ENCODE measurements at places on chromosomes 7 and 10.
A peak's percentile ranks its signal among the peaks of the same experiment; 100 is the strongest.

DNA sequence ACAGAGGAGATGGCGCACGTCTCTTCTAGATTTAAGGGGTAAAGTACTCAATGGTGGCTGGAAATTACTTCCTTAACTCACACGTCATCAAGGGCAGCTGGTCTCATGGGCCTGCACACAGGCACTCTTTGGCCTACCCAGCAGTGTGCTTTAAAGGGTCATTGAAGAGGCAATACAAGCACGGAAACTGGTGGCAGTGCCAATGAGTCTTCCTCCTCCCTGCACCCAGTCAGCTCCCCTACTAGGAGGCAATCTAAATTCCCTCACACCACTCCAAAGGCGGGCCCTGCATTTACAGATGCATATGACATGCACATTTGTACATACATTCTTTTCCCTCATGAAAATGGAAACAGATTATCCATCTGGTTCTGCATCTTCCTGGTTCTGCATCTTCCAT is 47.4 kb downstream of the PPIF start:
- DNase-seq, result no peak

- no peak for DNase-seq
Observed at GRCh38 chr7:99390941-99391602, 16.5 kb downstream of the ARPC1B start.

DNA sequence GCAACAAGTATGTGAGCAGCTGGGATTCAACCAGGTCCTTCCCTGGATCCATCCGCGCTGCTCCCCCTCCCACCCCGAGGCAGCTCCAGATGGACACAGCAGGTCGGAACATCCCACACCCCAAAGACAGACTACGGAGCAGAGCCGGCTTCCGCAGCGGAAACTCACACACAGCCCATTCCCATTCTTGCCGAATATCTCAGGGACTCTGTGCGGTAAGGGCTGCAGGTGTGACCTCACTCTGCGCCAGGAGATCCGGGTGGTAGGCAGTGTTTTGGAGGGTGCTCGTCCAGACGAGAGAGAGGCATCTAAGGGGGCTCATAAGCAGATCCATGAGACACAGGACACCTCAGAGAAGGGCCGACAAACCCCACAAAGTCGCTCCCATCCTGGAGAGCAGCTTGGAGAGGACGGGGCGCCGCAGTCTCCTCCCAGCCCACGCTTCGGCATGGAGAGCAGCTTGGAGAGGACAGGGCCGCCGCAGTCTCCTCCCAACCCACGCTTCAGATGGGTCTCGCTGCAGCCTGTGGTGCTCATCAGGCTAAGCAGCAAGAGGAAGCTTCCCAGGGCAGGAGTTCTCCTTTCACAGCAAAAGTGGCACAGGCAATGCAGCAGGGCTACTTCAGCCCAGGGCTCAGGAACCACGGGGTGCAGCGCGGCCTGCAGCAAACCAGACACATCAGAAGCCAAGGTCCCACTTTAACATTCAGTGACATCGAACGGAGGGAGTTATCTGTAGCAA is 179.9 kb downstream of the DIP2C start:
- DNase-seq, result no peak

DNA sequence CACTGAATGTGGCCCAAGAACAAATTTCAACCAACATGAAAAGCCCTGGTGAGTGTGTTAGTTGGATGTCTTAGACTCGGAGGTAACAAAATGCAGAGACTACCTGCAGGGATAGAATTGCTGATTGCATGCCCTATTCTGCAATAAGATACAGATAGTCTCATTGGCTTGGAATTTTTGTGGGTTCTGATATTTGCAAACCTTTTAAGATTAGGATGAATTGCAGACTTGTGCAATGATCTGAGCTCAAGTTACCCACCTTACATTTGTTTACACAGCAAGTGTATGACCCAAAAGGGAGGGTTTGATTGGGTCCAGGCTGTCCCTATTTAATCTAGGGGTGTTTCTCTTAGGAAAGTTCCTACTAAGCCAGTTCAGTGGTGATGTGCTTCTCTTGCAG is 45.4 kb downstream of the GPR37 start:
- no peak for DNase-seq

DNA sequence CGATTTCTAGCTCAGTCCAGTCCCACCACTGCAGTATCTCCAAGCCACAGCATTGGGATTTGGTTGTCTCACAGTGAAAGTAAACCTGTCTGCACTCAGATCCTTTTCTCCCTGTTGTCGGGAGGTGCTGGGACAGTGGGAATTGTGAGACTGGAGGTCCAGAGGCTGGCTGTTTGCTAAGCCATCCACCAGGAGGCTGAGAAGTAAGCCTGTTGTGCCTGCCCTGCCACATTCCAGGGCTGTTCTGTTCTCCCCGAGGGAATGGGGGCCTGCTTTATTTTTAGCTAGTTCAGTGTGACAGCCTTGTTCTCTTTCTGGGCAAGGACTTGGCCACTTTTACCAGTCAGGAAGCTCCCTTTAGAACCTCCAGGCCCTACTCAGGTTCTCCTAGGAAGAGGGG is 54.9 kb downstream of the HK1 start:
- DNase-seq, result no peak

DNA sequence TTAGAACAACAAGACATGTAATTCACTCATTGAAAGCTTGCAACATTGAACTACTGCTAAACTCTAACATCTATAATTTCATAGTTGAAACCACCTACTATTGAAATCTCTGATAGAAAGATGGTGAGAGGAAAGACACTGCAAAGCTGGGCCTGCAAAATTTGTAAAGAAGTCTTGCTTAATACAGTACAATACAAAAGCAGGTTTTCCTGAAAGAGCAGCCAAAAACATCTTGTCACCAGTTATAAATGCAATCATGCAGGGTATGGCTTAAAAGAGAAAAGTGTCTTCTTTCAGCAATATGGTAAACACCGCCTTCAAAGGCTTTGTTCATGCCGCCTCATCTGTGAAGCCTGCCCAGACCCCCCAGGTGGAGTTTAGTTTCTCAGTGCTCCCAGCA is 109.2 kb downstream of the ANK3 start:
- no peak for DNase-seq

DNA sequence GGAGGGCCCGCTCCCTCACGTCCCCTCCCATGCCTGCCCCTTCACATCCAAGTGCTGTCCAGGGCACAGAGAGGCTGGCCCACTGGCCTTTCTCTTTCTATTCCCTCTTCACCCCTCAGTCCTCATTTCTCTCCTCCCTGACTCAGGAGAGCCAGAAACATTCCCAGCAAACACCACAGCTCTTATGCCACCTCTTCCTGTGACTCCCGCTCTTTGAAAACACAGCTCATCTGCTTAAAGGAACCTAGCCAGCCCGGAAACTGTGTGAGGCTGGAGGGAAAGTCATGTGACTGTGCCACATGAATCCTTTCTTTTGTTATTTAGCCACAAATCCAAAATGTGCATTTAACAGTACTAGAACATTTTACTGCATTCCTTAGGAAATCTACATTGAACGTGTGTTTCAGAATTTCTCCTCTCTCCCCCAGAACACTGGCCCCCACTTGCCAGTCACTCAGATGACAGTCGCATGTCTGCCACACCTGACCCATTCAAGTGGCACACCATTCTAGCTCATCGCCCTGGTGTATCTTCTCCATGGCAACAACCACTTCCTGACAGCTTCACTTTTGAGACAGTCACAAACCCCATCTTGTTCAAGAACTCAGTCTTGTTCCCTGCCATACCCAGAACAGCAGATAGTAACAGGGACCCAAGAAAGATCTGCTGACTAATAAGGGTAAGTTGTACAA is 42.8 kb downstream of the GRB10 start:
- peak; percentile 47 for DNase-seq

GRCh38 chr10:97509120-97509680 is 10.5 kb downstream of the UBTD1 start:
- DNase-seq, result no peak

GRCh38 chr7:94975336-94975735 is 67.9 kb downstream of the PPP1R9A start:
- no peak for DNase-seq

DNA sequence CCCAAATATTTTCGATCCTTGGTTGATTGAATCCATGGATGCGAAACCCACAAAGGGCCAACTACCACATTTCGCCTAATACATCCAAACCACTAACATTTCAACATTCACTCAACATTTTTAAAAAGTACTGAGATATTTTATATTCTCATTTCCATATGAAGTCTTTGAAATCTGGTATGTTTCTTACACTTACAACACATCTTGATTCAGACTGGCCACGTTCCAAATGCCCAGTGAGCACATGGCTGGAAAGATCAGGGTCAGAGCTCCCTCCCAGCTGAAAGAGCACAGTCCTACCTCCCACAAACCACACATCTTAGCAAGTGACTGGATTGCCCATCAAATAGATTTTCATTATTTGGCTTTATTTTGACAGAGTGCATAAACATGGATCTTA is 18.9 kb downstream of the NCAPG2 start:
- no peak for DNase-seq

GRCh38 chr10:9097206-9097990 is 1042.9 kb downstream of the GATA3 start:
- no peak for DNase-seq

GRCh38 chr7:67462781-67463191 is 466.2 kb downstream of the TYW1 start:
- DNase-seq, result no peak

- DNase-seq, result peak; percentile 51
Observed at GRCh38 chr10:26367771-26368170, 70.4 kb upstream of the APBB1IP start.

DNA sequence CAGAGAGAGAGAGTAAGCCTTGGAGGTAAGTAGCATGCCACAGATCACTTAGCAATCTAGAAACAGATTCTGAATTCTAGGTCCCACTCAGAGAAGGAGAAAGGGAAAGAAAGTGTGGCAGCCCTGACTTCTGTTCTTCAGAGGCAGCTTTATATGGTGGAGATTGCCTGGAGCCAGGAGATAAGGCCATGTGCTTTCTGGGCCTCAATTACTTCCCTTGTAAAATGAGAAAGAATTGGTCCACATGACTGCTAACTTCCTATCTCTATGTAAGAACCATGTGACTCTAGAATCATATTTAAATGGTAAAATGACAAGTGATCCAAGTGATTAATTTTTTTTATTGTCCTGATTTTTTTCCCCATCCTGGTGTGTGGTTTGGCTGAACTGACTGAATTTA is 64.1 kb downstream of the HHEX start:
- DNase-seq, result no peak

DNA sequence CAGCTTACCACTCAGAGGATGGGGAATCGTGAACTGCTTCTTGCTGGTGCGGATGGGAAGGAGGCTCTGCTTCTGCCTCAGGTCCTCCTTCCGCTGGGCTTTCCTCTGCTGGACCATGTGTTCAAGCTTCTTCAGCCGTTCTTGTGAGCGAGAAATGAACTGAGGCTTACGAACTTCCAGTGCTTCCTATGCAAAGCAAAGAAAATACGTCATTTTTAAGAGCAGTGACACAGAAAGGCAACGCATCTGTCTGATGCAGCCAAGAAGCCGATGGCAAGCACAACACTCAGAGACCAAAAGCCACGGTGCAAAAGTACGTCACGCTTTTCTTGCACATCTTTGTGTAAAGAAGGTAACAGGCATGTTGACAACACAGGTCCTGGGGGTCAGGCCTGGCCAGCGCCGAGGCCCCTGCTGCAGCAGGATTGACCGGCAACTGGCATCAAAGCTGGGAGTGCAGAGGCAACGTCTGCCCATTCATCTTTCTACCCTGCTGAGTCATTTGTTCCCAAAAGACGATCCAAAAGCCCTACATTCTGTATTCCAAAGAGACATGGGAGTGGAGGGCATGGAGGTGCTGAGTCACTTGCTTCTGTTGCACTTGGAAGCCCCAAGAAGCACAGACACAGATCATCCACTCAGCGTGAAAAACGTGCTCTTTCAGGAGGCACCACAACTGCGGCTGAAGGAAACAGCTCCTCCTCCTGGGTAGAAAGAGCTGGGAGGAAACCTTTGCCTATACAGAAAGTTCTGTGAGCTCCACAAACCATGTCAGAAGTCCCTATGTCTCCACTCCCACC is 71.0 kb upstream of the ADAM12 start:
- DNase-seq, result no peak

DNA sequence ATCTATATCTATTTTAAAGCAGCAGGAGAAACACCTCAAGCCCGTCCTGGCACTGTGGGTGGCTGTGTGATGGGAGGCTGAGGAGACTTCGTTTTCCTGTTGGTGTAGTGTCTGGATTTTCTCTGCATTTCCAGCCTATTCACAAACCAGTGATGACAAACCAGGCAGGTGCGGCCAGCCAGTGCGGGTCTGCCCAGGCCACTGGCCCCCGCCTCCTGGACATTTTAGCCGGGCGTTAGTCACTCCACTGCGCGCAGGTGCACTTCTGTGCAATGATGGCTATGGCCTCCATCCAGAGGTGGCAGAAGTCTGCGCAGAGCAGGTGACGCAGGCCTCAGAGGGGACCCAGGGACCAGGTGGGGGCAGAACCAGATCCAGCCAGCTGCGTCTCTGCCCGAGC is 64.9 kb upstream of the PITRM1 start:
- no peak for DNase-seq

GRCh38 chr7:527723-528122 is 8.1 kb upstream of the PDGFA start:
- DNase-seq, result no peak

DNA sequence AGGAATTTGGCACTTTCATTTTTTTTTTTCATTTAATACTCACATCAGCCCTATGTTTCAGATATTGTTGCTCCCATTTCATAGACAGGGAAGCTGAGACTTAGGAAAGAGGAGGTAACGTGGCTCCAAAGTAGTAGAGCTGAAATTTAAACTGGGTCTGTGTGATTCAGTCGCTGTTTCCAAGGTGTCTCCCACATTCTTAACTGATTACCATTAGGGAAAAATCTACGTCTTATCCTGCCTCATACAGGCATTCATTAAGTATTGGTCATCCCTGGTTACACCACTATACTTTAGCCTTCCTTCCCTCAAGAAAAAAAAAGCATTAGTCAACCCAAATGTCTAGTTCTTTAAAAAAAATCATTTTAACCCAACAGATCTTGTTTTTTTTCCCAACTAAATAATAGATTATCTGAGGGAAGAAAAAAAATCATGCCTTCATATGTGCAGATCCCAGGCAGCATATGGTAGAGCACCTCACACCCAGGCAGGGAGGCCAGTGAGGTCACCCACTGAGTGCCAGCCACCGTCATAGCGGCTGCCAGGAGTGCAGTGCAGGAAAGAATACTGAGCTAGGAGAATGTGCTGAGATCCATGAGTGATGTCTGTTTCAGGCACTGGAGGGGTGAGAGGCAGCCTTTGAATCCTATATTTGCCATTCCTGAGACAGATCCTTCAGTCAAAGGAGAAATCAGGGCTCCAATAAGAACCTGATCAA is 59.0 kb upstream of the SORCS3 start:
- DNase-seq, result no peak

DNA sequence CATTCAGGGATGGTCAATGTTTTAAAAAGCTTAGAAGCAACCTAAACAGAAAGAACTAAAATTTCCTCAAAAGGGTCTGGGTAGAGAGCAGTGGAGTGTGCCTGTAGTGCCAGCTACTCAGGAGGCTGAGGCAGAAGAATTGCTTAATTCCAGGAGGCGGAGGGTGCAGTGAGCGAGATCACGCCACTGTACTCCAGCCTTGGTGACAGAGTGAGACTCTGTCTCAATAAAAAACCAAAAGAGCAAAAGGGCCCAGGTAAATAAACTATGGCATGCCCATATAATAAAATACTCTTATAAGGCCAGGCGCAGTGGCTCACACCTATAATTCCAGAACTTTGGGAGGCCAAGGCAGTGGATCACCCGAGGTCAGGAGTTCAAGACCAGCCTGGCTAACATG is 93.0 kb downstream of the DNMBP start:
- DNase-seq, result no peak

- DNase-seq, result no peak
Observed at GRCh38 chr7:151013356-151013732, 10.9 kb downstream of the ATG9B start.

GRCh38 chr10:19578571-19578970 is 237.7 kb upstream of the PLXDC2 start:
- no peak for DNase-seq

GRCh38 chr10:74227697-74228424 is 76.8 kb downstream of the ADK start:
- no peak for DNase-seq
